ENCODE measurements at places on chromosomes 4 and X.

GRCh38 chrX:129998021-129998420, 15.6 kb downstream of the BCORL1 start:
- DNase-seq = no peak

DNA sequence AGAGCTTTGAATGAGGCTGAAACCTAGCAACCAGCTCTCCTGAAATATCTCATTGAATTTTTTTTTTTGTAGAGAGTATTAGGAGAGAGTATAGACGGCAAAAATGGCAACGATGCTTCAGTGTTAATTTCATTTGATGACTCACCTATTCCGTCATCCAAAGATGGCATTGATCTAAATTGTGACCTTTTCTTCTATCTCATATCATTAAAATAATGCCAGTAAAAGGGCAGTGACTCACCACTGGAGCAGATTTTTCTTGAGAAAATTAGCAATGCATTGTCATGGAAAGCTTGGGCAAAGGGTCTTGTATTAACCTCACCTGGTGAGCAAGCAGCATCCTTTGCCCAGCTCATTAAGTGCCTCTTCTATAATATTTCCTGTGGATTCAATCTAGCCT, 19.6 kb downstream of the VMA21 start:
- DNase-seq = no peak

- no peak for DNase-seq
Measured at GRCh38 chrX:139759637-139760036, 51.7 kb upstream of the MCF2 start.

- no peak for DNase-seq
Measured at GRCh38 chr4:137934911-137935310, 307.2 kb downstream of the SLC7A11 start.

DNA sequence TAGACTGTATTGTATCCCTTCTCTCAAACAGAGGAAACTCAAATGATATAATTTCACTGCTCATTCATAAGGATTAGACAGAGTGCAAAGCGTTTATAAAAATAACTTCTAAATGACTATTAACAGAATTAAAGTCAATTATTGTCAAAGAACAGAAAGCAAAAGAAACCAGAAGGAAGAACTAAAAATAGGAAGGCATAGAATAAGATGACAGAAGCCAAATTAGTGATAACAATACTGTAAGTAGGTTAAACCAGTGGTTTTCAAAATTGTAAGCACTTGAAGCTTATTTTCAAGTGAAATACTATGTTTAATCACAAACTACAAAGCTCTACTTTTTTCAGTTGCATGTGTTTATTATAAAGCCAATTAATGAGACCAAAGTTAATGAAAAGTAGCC, 305.2 kb downstream of the PPP1R2C start:
- no peak for DNase-seq

DNA sequence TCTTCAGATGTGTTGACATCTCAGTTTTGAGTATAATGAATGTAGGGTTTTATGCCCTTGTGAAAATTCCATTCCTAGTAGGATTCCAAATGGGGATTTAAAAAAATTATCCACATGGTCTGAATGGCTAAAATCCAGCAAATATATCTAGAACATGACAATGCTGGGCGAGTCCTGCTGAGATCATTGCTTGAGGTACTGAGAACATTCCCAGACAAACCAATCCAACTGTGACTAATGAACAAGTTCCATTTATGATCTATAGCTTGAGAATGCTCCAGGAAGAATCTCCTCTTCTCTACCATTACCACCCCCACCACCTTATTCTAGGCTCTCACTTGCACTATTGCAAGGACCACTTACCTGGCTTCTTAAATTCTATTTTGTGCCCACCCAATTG, 77.2 kb upstream of the IL1RAPL2 start:
- DNase-seq = no peak

DNA sequence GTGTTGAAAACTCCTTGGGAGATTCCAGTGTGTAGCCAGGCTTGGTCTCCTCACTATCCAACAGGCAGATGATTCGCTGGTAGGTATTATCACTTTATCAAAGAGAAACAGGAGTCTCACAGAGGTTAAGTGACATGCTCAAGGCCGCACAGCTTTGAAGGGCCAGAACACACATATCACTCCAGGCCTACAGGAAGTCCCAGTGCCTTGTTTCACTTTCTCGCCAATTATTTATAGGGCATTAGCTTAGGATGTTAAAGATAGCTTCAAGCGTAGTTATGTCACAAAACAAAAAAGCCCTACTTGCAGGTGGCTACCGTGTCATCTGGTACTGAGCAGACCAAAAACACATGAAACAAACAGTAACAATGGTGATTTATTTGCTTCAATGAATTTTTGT, 13.2 kb downstream of the ATP8A1 start:
- no peak for DNase-seq

DNA sequence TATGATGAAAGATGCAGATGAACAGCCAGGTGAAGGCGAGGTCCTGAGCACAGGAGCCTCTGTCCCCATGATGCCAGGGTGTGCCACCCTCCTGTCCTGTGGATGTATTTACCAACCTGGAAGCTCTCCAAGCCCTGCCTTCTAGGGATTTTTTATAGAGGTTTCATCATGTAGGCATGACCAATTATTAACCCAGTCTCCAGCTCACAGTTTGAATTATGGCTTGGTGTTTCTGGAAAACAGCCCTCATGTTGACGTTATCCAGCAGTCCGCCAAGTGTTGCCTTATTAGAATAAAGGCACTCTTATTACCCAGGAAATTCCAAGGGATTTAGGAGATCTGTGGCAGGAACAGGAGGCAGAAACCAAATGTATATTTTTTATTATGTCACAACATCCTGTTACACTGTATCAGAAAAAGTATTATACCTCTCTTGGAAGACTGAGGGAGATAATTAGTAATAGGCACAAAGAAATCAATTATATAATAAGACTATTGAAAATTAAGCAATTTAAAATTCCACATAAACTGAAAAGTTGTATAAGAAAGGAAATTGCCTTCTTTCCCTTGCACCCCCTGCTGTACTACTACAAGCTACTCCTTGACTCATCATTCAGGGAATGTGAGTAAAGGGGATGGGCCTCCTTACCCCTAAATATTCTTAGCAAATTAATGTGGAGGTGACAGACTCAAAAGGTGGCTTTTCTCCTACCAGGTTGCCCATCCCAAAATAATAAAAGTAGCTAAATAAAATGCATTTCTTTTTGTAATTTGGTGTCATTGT, 129.6 kb downstream of the ZNF330 start:
- no peak for DNase-seq

DNA sequence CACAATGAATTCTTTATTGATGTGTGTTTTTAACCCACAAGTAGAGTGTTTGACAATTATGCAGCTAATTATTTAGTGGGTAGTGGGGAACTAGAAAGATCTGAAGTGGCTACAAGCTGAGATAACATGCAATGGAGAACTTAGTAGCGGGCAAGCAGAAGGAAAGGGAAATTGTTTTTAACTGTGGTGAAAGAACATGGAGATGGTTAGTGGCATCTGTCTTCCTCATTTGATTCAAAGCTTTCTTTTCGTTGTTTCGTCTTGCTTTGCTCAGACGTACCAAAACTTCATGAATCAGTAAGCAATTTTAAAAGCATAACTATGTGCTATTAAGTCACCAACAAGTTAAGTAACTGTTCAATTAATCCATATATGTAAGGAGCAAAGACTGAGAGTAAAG, 169.9 kb downstream of the BANK1 start:
- no peak for DNase-seq

DNA sequence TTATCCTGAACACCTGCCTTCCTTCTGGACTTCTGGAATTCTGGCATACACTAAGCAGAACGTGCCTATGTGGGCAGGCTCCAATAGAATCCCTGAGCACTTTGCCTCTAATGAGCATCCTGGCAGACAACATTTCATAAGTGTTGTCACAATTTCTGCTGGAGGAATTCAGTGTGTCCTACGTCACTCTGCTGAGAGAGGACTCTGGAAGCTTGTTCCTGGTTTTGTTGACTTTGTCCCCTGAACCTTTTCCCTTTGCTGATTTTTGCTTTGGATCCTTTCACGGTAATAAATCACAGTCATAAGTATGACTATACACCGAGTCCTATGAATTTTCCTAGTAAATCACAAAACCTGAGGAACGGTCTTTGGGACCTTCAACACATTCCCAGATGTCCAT, 43.2 kb downstream of the MTMR8 start:
- no peak for DNase-seq

- DNase-seq = no peak
Measured at GRCh38 chr4:69583543-69583942, 55.9 kb downstream of the UGT2A2 start.

DNA sequence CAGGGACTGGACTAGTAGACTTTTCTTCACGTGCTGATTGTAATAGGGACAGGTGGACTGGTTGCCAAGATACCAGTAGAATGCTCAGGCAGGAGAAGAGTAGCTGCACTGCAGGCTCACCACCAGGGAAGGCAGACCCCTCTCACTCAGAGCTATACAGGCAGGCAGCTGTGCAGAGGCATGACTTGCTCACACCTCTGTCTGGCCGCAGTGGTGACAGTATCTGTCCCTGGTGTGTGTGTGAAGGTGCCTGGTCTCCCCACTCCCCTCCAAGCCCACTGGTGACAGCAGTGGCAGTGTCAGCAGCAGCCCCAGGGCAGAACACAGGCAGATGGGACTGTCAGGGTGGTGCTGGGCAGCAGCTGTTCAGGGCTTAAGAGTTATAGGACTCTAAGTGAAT, 140.7 kb downstream of the RPS6KA6 start:
- DNase-seq = no peak

- DNase-seq = no peak
Measured at GRCh38 chr4:125677665-125678307, 363.0 kb downstream of the FAT4 start.

- no peak for DNase-seq
Measured at GRCh38 chr4:169167957-169168858, 102.5 kb downstream of the SH3RF1 start.
